Activated CD8-positive, alpha-beta memory T cell treated with anti-CD3 and anti-CD28 coated beads for 1 hour (primary cell): ENCODE measurements at places on chromosomes 16 and 17.

DNA sequence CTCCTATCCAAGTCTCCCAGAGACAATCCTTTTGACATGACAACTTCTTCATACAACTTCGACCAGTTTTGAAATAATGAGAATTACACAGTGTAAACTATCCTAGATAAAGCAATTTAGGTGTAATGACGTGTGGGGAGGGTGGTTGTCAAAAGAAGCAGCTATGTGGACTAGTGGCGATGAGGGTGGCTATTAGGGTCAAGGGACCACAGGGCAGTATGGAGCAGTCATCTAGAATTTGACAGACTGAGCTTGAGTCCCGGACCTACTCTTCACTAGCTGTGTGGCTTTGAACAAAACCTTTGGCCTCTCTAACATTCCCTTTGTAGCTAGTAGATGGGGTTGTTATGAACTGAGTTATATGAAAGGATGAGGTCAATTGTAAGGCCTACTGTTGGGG lies 247.1 kb downstream of the HAPSTR1 start:
- no peak for DNase-seq

DNA sequence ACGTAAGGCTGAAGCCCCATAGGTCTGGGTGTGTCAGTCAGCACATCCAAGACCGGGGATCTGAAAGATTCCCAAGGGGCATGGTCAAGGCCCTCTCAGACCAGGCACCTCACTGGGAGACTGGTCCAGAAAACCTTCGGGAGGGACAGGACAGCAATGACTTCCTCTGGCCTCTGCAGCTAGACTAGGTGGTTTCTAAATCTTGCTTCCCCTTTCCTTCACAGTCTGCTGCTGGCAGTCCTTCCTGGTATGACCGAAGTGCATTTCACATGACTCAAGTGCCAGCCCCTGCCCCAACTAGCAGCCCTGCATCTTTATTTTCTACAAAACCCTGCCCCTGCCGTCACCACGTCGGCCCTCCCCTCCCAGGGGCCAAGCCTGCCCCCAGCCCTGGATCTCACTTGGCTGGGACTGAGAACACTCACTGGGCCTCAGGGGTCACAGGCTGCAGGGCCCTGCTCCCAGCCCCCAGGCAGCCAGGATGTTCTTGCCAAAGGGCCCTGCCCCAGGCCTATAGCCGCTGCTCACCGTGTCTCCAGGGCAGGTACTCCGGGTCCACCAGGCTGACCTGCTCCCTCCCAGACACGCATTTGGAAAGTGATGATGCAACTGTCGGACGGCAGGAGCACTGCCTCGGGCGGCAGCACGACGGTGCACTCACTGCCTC lies 18.3 kb downstream of the POLR3K start:
- no peak for DNase-seq

- no peak for DNase-seq
Measured at GRCh38 chr16:58264961-58265479, 29.8 kb downstream of the PRSS54 start.

DNA sequence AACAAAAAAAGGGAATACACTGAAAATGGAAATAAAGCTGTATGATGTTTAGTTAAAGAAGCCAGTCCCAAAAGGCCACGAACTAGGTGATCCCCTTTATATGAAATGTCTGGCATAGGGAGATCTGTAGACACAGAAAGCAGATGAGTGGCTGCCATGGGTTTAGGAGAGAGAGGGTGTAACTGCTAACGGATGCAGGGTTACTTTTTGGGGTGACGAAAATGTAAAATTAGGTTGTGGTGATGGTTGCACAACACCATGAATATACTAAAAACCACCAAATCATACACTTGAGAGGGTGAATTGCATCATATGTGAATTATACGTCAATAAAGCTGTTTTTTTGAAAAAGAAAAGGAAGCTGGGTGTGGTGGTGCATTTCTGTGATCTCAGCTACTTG lies 99.6 kb downstream of the ADCY9 start:
- no peak for DNase-seq

GRCh38 chr16:19654147-19654546 lies 63.9 kb downstream of the KNOP1 start:
- no peak for DNase-seq

DNA sequence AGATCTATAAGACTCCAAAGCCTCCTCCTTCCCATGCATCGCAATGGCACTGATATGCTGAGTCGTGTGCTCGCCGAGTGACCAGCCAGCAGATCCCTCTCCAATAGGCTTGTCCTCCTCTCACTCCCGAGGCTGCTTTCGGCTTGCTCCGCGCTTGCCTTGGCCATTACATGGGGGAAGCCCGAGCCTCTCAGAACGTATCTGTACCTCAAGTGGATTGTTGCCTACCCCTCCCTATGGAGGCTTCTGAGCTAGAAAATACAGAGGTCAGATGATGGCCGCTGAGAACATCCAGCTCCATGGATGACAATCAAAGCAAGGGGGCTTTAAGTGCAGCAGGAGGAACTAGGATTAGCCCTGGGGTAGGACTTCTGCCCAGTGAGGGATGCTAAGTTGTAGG lies 7.7 kb upstream of the NLRP1 start:
- no peak for DNase-seq

DNA sequence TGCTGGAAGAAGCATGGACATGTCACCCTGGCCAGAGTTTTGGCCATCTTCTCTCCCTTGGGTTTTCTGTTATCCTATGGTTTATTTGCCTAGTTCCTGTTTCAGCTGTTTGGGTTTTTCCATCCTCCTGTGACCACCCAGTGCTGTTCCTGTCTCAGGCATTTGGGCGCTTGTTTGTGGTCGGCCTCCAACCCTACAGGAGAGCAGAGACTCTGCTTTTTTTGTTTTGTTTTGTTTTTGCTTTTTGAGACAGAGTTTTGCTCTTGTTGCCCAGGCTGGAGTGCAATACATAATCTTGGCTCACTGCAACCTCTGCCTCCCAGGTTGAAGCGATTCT lies 3.3 kb upstream of the ZC3H7A start:
- DNase-seq, result no peak

DNA sequence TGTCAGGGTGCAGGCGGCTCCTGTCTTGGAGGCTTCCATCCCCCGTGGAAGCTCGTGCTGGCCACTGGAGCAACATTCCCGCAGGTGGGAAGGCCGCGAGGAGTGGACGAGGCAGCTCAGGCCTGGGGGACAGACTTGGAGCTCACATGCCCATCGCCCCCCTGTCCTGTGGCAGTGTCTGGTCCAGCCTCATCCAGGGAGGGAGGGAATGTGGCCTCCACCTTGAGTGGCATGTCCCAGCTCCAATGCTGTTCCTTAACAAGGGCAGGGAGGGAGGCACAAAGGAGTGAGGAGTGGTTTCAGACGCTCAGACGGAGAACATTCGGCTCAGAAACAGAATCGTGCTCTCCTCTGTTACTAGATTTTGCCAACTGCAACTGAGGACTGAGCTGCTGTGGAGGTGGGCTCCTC lies 159.4 kb upstream of the CHMP6 start:
- DNase-seq, result no peak

GRCh38 chr16:55189224-55189623 lies 134.8 kb upstream of the IRX6 start:
- no peak for DNase-seq

DNA sequence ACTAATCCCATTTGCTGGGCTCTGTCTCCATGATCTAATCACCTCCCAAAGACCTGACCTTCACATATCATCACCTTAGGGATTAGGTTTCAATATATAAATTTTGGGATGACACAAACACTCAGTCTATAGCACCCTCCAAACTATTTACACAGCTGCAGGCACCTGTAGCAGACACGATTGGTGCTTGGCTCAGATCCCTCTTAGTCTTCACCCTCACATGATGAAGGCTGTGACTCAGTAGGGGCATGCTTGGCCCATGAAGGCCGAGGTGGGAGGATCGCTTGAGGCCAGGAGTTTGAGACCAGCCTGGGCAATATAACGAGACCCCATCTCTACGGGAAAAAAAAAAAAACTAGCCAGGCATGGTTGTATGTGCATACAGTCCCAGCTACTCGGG lies 73.5 kb downstream of the HS3ST2 start:
- no peak for DNase-seq

GRCh38 chr16:65075877-65076276 lies 46.0 kb downstream of the CDH11 start:
- DNase-seq, result no peak

- no peak for DNase-seq
Measured at GRCh38 chr17:44501866-44502375, 1.3 kb downstream of the GPATCH8 start.

GRCh38 chr17:52209507-52209906 lies 51.0 kb upstream of the CA10 start:
- DNase-seq, result no peak

- DNase-seq, result no peak
Measured at GRCh38 chr16:4021070-4021779, 95.0 kb downstream of the ADCY9 start.

DNA sequence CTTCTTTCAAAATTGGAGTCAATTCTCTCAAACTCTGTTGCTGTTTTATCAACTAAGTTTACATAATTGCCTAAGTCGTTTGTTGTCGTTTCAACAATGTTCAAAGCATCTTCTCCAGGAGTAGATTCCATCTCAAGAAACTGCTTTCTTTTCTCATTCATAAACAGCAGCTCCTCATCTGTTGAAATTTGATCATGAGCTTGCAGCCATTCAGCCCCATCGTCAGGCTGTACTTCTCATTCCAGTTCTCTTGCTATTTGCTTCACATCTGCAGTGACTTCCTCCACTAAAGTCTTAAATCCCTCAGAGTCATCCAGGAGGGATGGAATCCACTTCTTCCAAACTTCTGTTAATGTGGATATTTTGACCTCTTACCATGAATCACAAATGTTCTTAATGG lies 230.6 kb downstream of the IRF8 start:
- no peak for DNase-seq
